K562 (cell line): ENCODE measurements at places on chromosomes 12 and 14. TPM values are rescaled to one million over a fixed set of nuclear protein-coding genes. Genes with fewer than 3 reads are reported as not detected.

LIN7A gene
- polyA plus RNA-seq, result not detected in 2 replicates

SLC38A4 gene
- not detected in 2 replicates for polyA plus RNA-seq

SLC8A3 gene
- polyA plus RNA-seq, result not detected in 2 replicates

TC2N gene
- 5.2 and 7.3 TPM in 2 replicates for polyA plus RNA-seq

ANG gene
- polyA plus RNA-seq, result 0.96 TPM in 1 of 2 replicates, not detected in the other

TTLL5 gene
- polyA plus RNA-seq, result 12.1 and 12.3 TPM in 2 replicates

NAA25 gene
- polyA plus RNA-seq, result 26.6 and 29.0 TPM in 2 replicates

SLC39A5 gene
- polyA plus RNA-seq, result not detected in 2 replicates

ARG2 gene
- 11.7 and 13.4 TPM in 2 replicates for polyA plus RNA-seq

TCTN2 gene
- polyA plus RNA-seq, result 2.2 TPM in 2 replicates

TMTC1 gene
- polyA plus RNA-seq, result not detected in 2 replicates

C12orf43 gene
- polyA plus RNA-seq, result 22.2 and 25.2 TPM in 2 replicates

DPY19L2 gene
- 0.07 and 0.13 TPM in 2 replicates for polyA plus RNA-seq

FAM222A gene
- 0.11 and 0.36 TPM in 2 replicates for polyA plus RNA-seq

NID2 gene
- not detected in 2 replicates for polyA plus RNA-seq

KLRK1 gene
- polyA plus RNA-seq, result not detected in 2 replicates

TMEM30B gene
- polyA plus RNA-seq, result not detected in 2 replicates

ABCD2 gene
- not detected in 2 replicates for polyA plus RNA-seq

C12orf56 gene
- polyA plus RNA-seq, result 1.7 and 2.6 TPM in 2 replicates

RERG gene
- 2.2 and 4.4 TPM in 2 replicates for polyA plus RNA-seq

SLCO1C1 gene
- polyA plus RNA-seq, result not detected in 2 replicates

MAP1LC3B2 gene
- 0.53 and 1.4 TPM in 2 replicates for polyA plus RNA-seq

RNASE3 gene
- polyA plus RNA-seq, result not detected in 2 replicates

SYNDIG1L gene
- polyA plus RNA-seq, result not detected in 2 replicates
